Esophagus squamous epithelium (tissue), 5 donors: ENCODE measurements at places on chromosomes 16 and 17. TPM values are rescaled to one million over a fixed set of nuclear protein-coding genes. Genes with fewer than 3 reads are reported as not detected.

DNA sequence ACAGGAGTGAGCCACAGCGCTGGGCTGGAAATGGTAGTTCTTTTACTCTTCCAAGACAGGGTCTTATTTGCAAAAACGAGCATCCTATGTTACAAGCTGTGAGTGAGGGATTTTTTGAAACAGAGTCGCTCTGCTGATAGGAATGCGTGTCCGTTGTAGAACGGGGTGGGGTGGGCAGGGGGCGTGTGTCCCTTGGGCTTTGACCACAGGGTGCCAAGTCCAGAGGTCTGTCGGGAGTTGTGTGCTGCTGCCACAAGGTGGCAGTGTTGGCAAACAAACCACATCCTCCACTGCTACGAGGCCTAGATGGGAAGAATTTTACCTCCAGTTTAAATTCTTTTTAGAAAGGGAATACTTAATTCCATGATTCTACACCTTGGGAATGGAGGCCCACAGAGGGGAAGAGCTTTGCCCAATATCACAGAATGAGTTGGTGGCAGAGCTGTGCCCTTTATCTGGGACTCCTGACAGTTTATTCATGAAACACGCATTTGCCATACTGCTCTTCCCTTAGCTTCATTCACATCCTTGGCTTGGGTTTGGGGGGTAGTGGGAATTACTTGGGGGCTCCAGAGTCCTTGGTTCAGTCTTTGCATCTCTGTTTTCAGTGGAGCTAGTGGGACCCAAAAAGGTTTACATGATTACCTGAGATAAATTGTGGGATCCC, 30.6 kb upstream of the ETV4 start:
- H3K36me3 ChIP-seq = no peaks in the 10 kb centered on the region
- DNase-seq = no peak
- H3K4me3 ChIP-seq = no peak overlapping the region
- H3K4me1 ChIP-seq = peaks cover 5% of the 10 kb centered on the region
- H3K27ac ChIP-seq = no peak overlapping the region

DNA sequence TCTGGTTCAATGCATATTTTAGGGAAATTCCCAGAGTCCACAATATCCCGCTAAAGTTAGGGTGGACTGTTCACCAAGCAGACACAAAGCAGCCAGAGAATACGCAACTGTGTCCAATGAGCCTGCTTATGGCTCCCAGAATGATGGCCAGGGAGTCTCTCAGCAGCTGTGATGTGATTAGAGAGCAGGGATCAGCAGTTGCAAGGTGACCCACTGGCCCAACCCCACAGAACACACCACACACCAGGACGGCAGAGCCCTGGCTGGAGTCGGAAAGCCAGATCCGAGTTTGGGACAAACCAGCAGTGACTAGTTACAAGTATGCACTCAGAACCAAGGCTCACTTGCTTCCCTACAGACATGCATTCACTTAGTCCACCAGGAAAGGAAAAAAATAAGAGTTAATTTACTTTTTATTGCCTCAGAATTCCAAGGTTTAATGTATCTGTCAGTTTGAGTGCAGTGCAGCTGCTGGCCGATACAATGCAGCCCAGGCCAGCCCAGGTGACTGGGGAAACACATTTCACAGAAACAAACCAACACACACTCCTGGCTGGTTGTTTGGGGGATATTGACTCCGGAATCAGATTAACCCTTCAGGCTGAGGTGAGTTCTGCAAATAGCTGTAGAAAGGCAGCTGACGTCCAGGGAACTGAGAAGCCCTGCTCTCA, 121.7 kb downstream of the HIC1 start:
- H3K4me3 ChIP-seq = no peak overlapping the region
- no peaks in the 10 kb centered on the region for H3K27me3 ChIP-seq
- no peak for DNase-seq

DNA sequence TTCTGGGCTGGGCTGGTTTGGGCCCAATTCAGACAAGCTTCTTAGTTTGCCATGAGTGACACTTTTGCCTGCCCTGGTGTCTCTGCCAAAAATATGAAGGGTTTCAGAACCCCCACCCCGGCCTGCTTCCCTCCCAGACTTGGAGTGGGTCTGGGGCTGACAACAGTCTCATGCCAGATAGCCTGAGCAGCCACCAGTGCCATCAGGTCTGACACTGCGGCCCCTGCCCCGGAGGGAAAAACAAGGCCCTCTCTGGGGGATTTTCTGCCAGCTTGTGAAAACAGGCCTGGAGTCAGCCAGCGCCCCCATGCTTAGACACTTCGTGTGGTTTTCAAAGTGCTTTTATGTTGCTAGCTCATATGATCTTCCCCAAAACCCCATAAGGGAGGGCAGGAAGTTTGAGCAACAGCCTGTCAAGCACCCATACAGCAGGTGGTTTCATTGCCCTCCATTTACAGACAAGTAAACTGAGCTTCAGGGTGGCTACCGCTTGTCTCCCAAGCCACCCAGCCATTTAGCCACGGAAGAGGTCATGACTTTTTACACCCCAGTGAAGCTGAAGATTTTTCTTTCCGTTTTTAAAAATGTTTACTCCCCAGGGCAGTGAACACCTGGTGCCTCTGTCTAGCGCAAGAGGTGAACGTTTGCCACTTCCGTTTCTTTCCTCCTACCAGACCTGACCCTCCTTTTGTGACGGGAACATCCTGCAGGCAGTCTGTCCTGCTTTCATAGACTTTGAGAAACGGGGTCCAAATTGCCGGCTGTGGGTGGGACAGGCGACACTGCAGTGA, 300.6 kb downstream of the SEC14L1 start:
- H3K4me1 ChIP-seq = peaks cover 98% of the 10 kb centered on the region
- H3K36me3 ChIP-seq = no peaks in the 10 kb centered on the region
- H3K27me3 ChIP-seq = no peaks in the 10 kb centered on the region
- DNase-seq = no peak
- H3K4me3 ChIP-seq = no peak overlapping the region

- peaks cover 12% of the 10 kb centered on the region for H3K4me1 ChIP-seq
- no peaks in the 10 kb centered on the region for H3K36me3 ChIP-seq
- H3K27me3 ChIP-seq = no peaks in the 10 kb centered on the region
- no peak for DNase-seq
- no peak overlapping the region for H3K4me3 ChIP-seq
- no peak overlapping the region for H3K27ac ChIP-seq
Observed at GRCh38 chr16:14353340-14353739, 276.7 kb downstream of the PARN start.

TBC1D28 gene
- not detected for total RNA-seq
